PC-9 (cell line): ENCODE measurements at places on chromosomes 4 and X. TPM values are rescaled to one million over a fixed set of nuclear protein-coding genes. Genes with fewer than 3 reads are reported as not detected.

- H3K27me3 ChIP-seq, result no peaks in the 10 kb centered on the region
- no peaks in the 10 kb centered on the region for H3K4me1 ChIP-seq
- H3K27ac ChIP-seq, result no peak overlapping the region
- no peaks in the 10 kb centered on the region for H3K36me3 ChIP-seq
- no peak for DNase-seq
These were observed 200.4 kb downstream of the ADGRL3 start for GRCh38 chr4:61400439-61401038.

- H3K27ac ChIP-seq, result no peak overlapping the region
- H3K27me3 ChIP-seq, result no peaks in the 10 kb centered on the region
- no peak overlapping the region for H3K4me3 ChIP-seq
- no peaks in the 10 kb centered on the region for H3K36me3 ChIP-seq
- no peaks in the 10 kb centered on the region for H3K4me1 ChIP-seq
- DNase-seq, result peak; percentile 27
These were observed 430.3 kb downstream of the SPRY1 start for GRCh38 chr4:123826896-123827295.

- H3K4me3 ChIP-seq, result no peak overlapping the region
- H3K4me1 ChIP-seq, result no peaks in the 10 kb centered on the region; the same call in 1 of the 2 replicates
- H3K27ac ChIP-seq, result no peak overlapping the region
These were observed 196.5 kb upstream of the VEGFC start for GRCh38 chr4:176989186-176989585.

DNA sequence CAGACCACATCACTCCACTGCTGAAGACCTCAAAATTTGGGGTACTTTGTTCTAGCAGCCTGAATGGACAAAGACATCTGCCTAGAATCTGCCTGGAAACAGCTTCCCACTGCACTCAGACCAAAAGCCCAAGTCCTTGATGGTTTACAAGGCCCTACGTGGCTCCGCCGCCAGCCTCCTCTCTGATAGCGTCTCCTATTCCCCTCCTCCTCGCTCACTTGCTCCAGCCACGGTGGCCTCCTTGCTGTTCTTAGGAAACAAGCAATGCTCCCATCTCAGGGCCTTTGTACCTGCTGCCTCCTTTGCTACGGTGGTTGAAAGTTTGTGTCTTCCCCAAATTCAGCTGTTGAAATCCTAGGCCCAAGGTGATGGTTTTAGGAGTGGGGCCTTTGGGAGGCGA lies 34.7 kb upstream of the SORCS2 start:
- H3K4me1 ChIP-seq, result no peaks in the 10 kb centered on the region
- peaks cover 29% of the 10 kb centered on the region for H3K27me3 ChIP-seq
- no peaks in the 10 kb centered on the region for H3K36me3 ChIP-seq
- no peak overlapping the region for H3K27ac ChIP-seq
- no peak for DNase-seq
- H3K4me3 ChIP-seq, result no peak overlapping the region

GRCh38 chr4:6359536-6360308 lies 90.1 kb downstream of the WFS1 start:
- H3K36me3 ChIP-seq, result no peaks in the 10 kb centered on the region
- no peaks in the 10 kb centered on the region for H3K27me3 ChIP-seq
- no peaks in the 10 kb centered on the region for H3K4me1 ChIP-seq
- H3K27ac ChIP-seq, result no peak overlapping the region
- H3K4me3 ChIP-seq, result no peak overlapping the region

The DOK7 gene
- 7.1 and 7.6 TPM in 2 replicates for total RNA-seq

The MGARP gene
- 0.40 TPM in 1 of 2 replicates, not detected in the other for total RNA-seq
